Thyroid gland (tissue), 4 donors: ENCODE measurements at places on chromosomes 12 and 14. TPM values are rescaled to one million over a fixed set of nuclear protein-coding genes. Genes with fewer than 3 reads are reported as not detected.

The GPHN gene
- 16.7 TPM for total RNA-seq

The POTEM gene
- total RNA-seq = not detected

The METTL3 gene
- 74.5 TPM for total RNA-seq

The STAC3 gene
- not detected for total RNA-seq

- no peak for DNase-seq
- no peak overlapping the region for H3K4me3 ChIP-seq
- H3K4me1 ChIP-seq = no peaks in the 10 kb centered on the region
- H3K36me3 ChIP-seq = peaks cover 3% of the 10 kb centered on the region
- H3K27me3 ChIP-seq = no peaks in the 10 kb centered on the region
Observed at GRCh38 chr14:50901361-50901760, 29.5 kb downstream of the ABHD12B start.
